ENCODE measurements at places on chromosomes 13 and 19.

- DNase-seq = no peak
These were observed 14.5 kb downstream of the KPNA3 start for GRCh38 chr13:49777746-49778614.

DNA sequence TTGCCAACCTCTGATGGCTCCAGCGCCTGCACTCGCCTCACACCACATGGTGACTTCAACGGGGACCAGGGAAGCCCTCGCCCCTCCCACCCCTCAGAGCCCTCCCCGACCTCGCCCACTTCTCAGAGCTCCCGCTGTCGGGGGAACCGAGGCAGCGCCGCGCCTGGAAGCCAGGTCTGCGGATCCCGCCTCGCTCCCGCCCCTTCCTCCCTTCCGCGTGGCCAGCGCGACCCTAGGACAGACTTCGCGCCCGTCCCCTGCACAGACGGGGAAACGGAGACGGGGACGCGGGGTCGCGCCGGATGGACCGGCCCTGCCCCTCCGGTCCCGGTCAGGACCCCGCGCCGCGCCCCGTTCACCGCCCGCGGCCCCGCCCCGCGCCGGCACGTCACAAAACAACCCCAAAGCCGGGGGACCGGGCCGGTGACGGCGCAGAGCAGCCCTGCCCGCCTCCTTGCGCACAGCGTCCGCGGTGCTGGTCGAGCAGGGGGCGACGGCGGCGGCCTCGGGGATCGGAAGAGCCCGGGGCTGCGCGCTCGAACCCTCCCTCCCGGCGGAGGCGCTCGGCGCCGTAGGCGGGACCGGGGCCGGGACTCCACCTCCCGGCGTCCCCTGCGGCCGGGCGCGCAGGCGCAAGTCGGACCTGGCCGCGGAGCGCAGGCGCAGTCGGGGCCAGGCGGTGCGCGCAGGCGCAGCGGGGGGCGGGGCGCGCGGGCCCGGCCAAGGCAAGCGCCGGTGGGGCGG is 379 bp upstream of the CDC34 start:
- DNase-seq = peak; percentile 99

- no peak for DNase-seq
These were observed 93.1 kb downstream of the SPACA7 start for GRCh38 chr13:112469071-112469745.

DNA sequence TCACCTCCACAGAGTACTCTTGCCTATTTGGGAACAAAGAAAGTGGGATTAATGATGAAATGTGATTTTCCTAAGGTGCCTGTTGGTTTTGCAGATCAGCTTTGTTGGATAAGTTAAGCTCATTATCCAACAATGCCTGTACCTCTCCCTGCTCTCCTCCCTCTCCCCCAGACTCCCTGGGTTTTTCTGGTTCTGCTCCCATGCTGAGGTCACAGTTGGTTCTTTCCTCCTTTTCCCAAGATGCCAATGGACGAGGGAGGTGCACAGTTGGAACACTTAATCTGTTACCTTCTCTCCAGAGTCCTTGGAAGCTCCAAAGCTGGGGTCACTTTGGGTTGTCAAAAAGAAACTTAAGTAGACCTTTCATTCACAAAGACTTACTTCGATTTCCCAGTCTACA is 1.6 kb downstream of the OXGR1 start:
- no peak for DNase-seq

Data from HuH-7.5 (cell line).